Spleen (tissue), 13 donors: ENCODE measurements at places on chromosomes 4 and X. TPM values are rescaled to one million over a fixed set of nuclear protein-coding genes. Genes with fewer than 3 reads are reported as not detected.

DNA sequence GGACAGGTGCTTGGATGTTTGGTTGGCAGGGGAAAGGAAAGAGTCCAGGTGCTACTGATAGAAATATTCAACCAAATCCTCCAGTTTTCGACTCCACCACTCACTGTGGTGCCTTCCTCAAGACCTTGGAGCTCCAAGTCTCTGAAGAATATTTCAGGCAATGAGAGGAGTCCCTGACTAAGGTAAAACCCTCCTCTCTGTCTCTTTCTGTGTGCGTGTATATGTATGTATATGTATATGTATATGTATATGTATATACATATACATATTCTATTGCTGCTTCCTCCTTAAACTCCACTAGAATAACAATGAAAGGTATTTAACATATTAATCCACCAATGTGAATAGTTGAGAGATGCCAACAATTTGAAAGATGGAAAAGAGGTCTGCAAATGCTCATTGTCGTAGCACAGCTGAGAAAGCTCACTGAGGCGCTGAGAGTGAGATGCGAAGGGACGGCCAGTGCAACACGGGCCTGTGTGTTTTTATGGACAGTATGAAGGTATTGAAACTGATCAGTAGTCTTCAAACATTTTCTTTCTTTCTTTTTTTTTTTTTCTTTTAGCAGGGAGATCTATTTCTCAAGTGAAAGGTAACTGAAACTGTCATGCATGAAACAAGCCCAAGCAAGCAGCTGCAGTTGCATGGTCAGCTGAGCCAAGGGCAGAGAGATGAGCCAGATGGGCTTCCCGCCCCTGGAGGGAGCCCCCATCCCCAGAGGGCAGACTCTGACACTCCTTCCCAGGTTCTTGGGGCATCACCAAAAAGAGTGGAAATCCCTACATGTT, 41.1 kb upstream of the HS3ST1 start:
- no peaks in the 10 kb centered on the region for H3K36me3 ChIP-seq
- peaks cover 40% of the 10 kb centered on the region for H3K4me1 ChIP-seq
- peak overlapping the region; percentile 85 for H3K27ac ChIP-seq
- no peaks in the 10 kb centered on the region for H3K27me3 ChIP-seq

DNA sequence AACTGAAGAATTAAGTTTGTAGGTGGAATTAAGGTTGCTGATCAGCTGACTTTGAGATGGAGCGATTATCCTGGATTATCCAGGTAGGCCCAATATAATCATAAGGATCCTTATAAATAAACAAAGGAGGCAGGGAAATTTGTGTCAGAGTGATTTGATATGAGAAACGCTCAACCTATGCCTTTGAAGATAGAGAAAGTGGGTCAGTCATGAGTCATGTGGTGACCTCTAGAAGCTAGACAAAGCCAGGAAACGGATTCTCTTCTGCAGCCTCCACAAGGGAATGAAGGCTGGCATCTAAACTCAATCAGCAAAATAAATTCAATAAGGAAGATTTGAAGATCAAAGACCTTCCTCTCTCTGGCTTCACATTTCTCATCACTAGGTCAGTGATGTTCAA, 41.5 kb upstream of the SMIM10 start:
- H3K27me3 ChIP-seq, result no peaks in the 10 kb centered on the region
- no peak overlapping the region for H3K4me3 ChIP-seq
- H3K36me3 ChIP-seq, result no peaks in the 10 kb centered on the region
- no peak for DNase-seq
- H3K4me1 ChIP-seq, result no peaks in the 10 kb centered on the region

DNA sequence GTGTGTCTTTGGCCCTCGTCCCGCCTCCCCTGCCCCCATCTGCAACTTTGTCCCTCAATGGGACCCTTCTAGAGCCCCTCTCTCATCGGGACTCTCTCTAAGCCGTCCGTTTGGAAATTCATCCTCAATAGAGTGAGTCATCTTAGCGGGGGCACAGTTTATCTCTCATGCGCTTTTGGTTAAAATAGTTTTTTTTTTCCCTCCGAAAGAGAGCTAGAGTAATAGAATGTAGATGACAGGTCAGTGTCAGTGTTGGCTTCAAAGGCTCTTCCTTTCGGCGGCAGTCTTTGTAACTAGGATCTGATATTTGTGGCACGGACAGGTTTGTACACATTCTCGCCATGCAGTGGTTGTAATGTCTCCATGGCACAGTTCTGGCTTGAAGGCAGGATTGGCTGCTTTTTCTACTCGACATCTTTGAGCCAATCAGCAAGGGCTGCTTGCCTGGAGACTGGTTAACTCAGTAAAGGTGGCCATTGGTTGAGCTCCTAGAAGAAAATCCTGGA, 989 bp downstream of the N4BP2 start:
- no peaks in the 10 kb centered on the region for H3K36me3 ChIP-seq
- DNase-seq, result peak; percentile 82
- H3K4me3 ChIP-seq, result peak overlapping the region; percentile 94
- no peaks in the 10 kb centered on the region for H3K27me3 ChIP-seq
- peak overlapping the region; percentile 100 for H3K27ac ChIP-seq

- H3K27ac ChIP-seq, result no peak overlapping the region
- DNase-seq, result no peak
- H3K4me1 ChIP-seq, result peaks cover 39% of the 10 kb centered on the region
- H3K36me3 ChIP-seq, result no peaks in the 10 kb centered on the region
Measured at GRCh38 chr4:87033902-87034301, 99.1 kb downstream of the AFF1 start.

DNA sequence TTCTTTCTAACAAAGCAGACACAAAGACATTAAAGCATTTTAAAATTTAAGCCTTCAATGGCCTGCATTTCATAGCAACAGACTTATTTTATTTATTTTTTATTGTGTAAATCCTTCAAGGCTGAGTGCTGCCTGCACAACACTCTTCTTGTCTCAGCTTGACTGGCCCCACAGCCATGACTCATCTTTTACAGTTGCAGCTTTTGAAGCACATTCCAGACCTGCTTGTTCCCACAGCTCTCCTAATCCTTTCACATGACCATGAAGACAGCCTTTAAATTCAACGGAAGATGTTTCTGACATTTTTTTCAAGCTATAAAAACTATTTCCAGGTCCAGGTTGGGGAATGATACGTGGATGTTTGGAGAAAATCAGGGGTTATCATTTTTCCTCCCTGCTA, 276.9 kb upstream of the TACR3 start:
- H3K36me3 ChIP-seq, result no peaks in the 10 kb centered on the region
- H3K4me3 ChIP-seq, result no peak overlapping the region
- H3K27me3 ChIP-seq, result no peaks in the 10 kb centered on the region
- no peak for DNase-seq

DNA sequence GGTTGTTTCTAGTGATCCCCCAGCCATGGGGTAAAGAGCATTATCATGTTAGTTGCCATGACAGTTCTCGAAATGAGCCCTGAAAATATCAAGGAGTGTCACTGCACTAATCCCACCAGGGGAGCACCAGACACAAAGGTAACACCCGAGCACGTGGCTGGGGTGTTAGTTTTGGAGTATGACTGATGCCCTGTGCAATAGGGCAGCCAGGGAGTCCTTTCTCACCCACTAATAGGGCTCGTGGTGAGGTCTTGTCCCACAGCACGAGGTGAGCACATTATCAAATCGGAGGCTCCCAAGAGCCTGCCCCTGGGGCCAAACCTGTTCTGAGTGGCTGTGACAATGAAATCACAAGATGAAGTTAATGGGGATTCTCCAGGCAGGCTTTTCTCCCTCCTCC, 9.6 kb downstream of the MAMLD1 start:
- H3K27ac ChIP-seq, result no peak overlapping the region
- no peaks in the 10 kb centered on the region for H3K36me3 ChIP-seq
- no peaks in the 10 kb centered on the region for H3K4me1 ChIP-seq
- no peak for DNase-seq
- no peaks in the 10 kb centered on the region for H3K27me3 ChIP-seq

DNA sequence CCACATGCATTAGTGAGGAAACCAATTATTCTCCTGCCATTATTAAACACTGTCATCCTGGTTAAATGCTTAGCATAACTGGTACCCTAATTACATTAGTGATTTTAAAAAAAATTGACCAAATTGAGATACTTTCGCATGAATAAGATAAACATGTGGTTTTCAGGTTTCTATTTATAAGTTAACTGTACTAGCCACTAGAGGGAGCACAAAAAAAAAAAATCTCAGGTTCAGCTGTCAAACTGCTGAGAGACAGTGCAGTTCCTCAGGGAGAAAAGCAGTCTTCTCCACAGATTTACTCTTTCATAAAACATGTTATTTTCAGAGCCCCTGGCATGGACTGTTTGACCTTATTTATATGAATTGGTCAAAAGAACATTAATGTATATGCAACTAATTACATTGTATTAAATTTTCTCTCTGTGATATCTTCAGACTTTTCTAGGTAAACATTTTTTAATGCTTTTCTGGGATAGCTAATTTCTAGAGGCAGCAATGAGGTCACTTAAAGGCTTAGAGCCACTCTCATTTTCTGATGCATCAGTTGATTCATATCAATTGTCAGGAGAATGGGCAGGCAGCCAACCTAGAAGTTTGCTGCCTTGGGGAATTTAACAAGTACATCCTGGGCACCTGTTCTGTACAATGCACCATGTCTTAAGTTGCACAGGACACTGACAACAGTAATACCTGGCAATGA, 167.5 kb downstream of the CDS1 start:
- no peaks in the 10 kb centered on the region for H3K36me3 ChIP-seq
- DNase-seq, result no peak
- H3K27ac ChIP-seq, result peak overlapping the region; percentile 89

- DNase-seq, result no peak
- H3K4me3 ChIP-seq, result no peak overlapping the region
- H3K4me1 ChIP-seq, result no peaks in the 10 kb centered on the region
- no peaks in the 10 kb centered on the region for H3K36me3 ChIP-seq
- no peak overlapping the region for H3K27ac ChIP-seq
- H3K27me3 ChIP-seq, result no peaks in the 10 kb centered on the region
Measured at GRCh38 chrX:107764845-107765608, 10.6 kb downstream of the TSC22D3 start.

DNA sequence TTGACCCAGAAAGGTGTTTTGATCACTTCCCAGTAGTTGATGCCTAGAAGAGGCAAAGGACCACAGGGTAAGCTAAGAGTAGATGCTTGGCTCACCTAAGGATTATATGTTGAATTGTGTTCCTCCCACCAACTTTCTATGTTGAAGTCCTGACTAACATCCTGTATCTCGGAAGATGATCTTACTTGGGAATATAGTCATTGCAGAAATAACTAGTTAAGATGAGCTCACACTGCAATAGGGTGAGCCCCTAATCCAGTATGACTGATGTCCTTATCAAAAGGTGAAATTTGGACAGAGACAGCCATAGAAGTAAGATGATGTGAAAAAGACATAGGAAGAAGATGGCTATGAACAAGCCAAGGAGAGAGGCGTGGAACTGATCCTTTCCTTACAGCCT, 3.3 kb upstream of the HMGB2 start:
- DNase-seq, result no peak
- no peaks in the 10 kb centered on the region for H3K36me3 ChIP-seq

DNA sequence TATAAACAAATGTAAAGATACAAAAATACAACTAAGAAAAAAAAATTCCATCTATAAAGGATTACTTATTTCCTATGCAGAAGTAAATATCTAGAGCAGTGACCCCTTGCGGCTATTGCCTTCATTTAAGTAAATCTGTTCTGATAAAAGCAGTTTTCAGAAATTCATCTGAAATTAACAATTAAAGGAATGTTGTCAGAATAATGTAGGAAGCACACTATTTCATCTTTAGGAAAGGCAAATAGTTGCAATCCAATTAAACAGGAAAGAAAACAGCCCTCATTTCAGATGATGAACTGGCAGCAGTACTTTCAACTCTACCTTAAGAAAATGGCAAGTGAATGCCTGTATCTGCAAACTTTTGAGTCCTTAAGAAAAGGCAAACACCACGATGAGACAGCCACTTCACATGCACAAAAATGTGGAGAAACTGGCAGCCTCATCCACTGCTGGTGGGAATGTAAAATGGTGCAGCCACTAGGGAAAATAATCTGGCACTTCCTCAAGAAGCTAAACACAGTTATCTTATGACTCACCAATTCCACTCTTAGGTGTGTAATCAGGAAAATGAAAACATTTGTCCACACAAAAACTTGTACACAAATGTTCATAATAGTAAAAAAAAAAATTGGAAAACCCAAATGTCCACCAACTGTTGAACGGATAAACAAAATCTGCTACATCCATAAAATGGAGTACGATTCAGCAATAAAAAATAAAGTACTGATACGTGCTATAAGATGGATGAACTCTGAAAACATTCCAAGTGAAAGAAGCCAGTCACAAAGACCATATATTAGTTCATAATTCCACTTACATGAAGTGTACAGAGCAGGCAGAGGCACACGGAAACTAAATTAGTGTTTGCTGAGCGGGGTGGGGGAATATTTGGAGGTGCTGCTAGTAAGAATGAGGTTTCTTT, 2.0 kb upstream of the THAP9 start:
- peak overlapping the region; percentile 83 for H3K4me3 ChIP-seq
- no peaks in the 10 kb centered on the region for H3K27me3 ChIP-seq
- peaks cover 34% of the 10 kb centered on the region for H3K4me1 ChIP-seq
- DNase-seq, result no peak
- peak overlapping the region; percentile 100 for H3K27ac ChIP-seq

DNA sequence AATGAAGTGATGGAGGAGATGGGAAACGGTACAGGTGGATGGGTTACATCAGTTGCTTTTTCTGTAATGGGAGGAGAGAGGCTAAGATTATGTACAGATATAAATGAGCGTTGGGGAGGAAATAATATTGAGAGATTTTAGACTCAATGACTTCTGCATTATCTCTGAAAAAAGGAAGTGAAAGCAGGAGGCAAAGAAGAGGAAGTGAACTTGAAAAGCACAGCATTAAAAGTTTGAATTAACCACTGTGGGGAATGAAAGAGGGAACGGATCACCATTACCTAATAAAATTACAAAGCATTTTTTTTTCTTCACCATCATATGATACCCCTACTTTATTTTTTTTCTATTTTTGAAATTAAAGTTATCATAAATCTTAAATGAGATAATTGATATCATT, 1025.5 kb downstream of the RPA4 start:
- H3K4me3 ChIP-seq, result no peak overlapping the region
- H3K36me3 ChIP-seq, result no peaks in the 10 kb centered on the region
- H3K27ac ChIP-seq, result no peak overlapping the region
- DNase-seq, result no peak

RHOXF2B gene
- total RNA-seq, result not detected

FRMD7 gene
- not detected for total RNA-seq

SMS gene
- total RNA-seq, result 36.4 TPM

GPC4 gene
- 5.7 TPM for total RNA-seq

PITX2 gene
- total RNA-seq, result not detected
